ENCODE measurements at places on chromosomes 4 and X.

GRCh38 chr4:141884070-141884469, 247.7 kb downstream of the IL15 start:
- DNase-seq, result no peak

DNA sequence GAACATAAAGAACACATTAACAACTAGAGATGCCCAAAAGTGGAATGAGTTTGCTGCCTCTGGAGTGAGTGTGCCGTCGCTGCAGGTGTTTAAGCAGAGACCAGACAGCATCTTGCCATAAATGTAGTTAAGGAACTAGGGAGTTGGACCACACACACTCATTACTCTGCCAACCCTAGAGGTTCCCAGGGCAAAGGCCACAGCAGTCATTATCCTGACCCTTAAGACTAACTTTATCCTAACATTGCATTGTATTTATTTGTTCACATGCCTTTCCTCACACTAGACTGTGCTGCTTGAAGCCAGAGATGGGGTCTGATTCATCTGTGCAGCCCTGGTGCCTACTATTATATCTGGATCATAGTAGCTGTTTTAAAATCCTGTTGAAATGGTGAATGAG, 16.9 kb upstream of the PLA2G12A start:
- no peak for DNase-seq

- DNase-seq, result no peak
Observed at GRCh38 chrX:17206584-17206983, 168.4 kb upstream of the NHS start.

DNA sequence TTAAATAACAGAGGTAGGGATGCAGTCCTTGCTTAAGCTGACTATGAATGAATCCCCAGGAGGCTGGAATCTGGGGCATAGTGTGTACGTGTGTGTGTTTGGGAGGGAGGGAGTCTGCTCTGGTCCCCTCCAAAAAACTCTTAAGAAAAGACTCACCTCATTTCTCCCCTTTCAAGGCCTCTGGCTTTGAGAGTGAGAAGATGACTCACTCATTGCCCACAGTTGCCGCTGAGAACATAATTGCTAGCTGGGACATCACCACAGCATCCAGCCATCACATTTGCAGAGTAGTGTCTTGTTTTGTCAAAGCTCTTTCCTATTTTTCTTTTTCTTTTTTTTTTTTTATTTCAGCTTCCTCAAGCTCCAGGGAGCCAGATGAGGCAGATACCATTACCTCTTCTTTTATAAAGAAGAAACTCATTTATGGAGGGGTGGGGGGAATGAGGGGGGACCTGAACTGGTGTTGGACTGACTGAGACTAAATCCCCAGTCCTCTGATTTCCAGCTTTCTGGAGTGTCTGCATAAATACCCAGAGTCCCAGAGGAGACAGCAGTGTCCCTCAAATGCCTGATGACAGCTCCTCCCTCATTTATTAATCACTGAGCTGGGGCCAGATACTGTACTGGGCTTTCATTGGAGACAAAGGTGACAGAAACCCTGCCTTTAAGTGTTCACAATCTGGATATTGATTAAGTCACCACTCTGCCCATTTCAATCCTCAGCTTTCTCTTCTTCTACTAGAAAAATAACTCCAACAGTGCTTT, 61.9 kb upstream of the LAS1L start:
- DNase-seq, result no peak

- no peak for DNase-seq
Observed at GRCh38 chr4:26746802-26747213, 113.8 kb upstream of the STIM2 start.

GRCh38 chr4:83454686-83455085, 937 bp downstream of the HELQ start:
- DNase-seq, result no peak

DNA sequence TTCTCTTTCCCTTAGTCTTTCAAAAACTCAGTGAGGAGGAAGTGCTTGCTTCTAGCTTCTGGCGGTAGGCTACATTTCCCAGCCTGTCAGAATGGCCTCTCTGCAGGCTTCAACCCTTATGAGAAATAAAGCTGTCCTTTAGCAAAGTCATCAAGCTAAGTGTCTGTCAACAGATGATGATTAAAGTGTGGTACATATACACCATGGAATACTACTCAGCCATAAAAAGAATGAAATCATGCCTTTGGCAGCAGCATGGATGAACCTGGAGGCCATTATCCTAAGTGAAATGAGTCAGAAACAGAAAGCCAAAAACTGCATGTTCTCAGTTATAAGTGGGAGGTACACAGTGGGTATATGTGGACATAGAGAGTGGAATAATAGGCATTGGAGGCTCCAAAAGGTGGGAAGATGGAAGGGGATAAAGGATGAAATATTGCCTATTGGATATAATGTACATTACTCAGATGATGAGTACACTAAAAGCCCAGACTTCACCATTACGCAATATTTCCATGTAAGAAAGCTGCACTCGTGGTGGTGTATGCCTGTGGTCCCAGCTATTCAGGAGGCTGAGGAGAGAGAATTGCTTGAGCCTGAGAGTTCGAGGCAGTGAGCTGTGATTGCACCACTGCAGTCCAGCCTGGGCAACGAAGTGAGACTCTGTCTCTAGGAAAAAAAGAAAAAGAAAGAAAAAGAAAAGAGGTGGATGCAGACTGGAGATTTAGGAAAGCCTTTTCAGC, 7.9 kb downstream of the TRIM2 start:
- DNase-seq, result no peak

DNA sequence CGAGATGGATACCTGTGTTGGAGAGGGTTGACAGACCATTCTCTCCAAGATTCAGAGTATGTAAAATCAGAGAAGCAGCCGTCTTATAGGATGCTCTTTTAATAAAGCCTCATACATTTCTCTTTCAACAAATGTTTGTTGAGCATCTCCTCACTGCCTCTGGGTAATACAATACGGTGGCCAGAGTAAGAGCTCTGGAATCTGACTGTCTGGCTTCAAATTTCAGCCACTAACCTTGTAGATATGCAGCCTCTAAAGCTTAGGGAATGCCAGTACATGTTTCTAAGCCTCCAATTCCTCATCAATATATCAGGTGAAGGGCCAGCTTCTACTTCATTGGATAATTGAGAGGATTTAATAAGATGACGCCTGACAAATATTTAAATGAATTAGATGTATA, 61.3 kb downstream of the CLNK start:
- no peak for DNase-seq

DNA sequence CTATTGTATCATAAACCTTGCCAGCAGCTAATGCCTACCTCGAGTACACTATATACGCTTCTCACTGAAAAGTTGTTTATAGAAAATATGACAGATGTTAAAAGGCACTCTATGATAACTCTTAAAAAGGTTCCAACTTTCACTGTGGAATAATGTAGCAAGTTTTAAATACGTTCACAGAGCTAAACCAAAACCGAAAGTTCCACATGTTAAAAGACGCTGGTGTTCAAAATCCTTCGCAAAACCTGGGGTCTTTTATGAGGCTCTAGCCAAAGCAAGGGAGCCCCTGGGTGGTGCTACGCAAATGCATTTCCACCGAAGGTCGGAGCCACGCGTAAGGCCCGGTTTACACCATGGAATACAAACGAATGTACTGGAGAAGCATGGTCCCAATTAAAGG, 103.7 kb upstream of the TENM3 start:
- DNase-seq, result no peak

DNA sequence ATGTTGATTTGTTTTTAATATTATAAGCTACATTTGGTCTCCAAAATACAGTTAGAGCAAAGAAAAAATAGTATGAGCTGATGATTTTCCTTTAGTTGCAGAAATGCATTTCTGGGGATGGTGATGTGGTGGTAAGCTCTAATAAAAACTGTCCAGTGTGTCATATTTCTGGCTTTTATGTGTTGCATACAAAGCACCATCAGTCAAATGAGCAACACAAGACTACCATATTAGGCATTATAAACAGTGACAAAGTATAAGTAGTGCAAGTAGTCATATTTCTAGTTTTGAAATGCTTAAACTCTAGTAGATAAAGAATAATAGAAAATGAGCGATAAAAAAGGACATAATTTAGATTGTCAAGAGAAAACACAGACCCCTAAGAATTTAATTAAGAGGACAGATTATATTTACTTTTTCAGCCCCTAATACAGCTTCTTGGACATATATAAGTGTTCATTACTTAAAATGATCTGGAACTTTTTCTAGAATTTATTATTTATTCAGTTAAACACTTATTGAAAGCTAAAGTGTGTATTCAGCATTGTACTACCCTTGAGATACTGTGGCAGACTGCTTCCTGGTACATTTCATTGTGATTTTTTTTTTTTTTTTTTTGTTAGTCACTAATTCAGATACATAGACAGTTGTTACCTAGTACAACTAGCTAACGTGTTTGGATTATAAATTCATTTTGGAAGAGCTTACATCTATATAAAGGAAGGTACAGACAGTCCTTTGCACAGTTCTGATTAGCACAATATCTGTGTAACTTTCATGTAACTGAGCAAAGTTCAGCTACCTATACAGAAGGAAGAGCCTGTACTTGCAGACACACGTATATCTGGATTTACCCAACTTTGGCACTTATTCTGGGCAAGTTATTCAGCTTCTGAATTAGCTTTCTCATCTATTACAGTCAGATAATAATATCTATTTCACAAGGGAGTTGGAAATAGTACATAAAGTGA, 22.3 kb downstream of the RAP1GDS1 start:
- DNase-seq, result no peak

DNA sequence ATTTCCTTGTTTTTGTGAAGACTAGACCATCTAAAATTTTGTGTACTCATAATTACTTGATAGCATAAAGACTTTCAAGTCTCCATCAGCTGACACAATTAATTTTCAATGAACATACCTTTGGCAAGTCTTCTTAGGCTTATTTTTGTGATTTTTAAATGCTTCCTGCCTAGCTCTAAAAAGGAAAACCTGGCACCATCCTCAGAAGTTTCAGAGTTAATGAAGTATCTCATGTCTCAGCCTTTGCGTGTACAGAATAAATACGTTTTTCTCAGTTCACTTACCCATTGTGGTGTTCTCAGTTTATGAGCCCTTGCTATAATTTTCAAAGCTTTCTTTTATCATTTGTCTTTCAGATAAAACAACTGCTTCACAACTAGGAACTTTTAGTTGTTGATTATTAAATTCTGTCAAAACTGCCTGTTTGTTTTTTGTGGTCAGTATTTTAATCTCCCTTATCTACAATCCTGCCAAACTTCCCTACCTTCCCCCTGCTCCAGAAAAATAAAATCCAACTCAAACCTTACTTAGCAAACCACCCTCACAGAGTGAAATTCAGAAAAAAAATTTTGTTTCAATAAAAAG, 21.6 kb downstream of the ADD1 start:
- no peak for DNase-seq

GRCh38 chr4:40992472-40993295, 221.7 kb downstream of the APBB2 start:
- DNase-seq, result no peak

GRCh38 chr4:117893207-117893606, 141.1 kb upstream of the NDST3 start:
- peak; percentile 24 for DNase-seq

DNA sequence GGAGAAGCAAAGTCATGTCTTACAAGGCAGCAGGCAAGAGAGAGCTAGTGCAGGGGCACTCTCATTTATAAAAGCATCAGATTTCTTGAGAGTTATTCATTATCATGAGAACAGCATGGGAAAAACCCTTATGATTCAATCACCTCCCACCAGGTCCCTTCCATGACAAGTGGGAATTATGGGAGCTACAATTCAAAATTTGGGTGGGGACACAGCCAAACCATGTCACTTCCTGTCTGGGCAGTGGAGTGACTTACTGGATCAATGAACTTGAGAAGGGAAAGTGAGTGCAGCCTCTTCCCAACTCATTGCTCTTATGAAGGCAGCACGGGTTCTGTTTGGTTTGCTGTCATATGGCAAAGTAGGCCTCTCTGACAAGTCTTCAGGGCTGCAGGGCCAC, 261.8 kb upstream of the TAPT1 start:
- DNase-seq, result no peak

- DNase-seq, result no peak
Observed at GRCh38 chr4:46211406-46211805, 87.6 kb upstream of the GABRG1 start.

DNA sequence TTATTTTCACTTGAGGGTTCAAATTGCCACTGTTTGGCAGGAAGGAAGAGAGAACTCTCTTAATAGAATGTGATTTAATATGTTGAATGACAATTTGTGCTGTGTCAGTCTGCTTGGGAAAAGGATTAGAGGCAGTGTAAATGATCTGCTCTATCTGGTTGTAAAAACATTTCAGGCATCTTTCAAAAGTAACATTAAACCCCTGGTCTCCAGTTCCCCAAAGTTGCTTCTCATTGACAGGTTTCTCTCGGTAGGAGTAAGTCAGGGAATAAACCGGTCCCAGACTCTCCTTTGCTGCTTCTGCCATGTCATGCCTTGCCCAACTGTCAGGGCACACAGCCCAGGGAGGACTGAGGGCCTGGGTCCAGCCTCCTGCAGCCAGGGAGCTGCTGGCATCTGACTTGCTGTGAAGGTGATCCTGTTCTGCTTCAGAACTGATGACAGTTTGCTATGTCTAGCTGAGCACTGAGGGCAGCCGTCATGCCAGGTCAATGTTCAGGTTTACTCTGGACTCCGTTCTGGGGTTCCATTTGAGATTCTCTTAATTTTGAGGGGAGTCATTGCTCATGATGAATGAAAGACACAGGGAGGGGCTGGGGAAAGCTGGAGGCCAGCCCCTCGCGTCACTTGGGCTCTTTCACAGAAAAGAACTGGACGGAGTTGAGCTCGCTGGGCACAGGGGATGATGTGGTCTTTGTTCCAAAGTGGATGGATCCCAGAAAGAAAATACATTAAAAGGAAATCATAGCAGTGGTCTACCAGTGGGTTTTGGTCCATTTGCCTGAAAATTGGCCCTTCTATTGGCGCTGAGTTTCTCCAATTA, 312.4 kb downstream of the ARHGAP10 start:
- no peak for DNase-seq

DNA sequence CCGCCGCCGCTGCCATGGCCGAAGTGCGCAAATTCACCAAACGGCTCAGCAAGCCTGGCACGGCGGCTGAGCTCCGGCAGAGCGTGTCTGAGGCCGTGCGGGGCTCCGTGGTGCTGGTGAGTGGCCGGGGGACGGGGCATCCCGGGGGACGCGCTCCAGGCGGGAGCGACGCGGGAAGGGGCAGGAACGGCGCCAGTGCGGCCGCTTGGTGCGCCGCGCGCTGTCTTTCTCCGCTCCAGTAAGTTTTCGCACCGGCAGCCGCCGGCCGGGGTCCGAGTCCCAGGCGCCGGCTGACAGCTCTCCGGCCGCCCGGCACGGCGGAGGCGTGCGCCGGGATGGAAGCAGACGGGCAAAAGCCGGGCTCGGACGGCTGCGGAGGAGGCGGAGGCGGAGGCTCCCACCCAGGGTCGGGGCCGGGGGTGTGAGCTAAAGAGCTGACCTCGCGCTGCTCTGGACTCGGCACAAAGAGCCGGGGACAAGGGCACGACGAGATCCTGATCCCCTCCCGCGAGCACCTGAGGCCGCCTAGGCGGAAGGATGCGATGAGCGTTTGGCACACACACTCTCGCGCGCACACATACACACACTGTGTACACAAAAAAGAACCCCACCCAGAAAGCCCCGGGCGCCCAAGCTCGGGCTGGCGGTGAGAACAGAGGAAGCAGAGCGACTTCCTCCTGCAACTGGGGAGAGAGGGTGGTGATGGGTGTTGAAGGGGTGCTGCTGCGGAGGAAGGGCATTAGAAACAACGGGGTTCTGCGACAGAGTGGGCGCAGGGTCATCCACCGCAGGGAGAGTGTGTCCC, 545 bp downstream of the DOCK11 start:
- DNase-seq, result no peak
